ENCODE measurements at places on chromosomes 4 and X. TPM values are rescaled to one million over a fixed set of nuclear protein-coding genes. Genes with fewer than 3 reads are reported as not detected.
A peak's percentile ranks its signal among the peaks of the same experiment; 100 is the strongest.

The TMEM156 gene
- 0.54 TPM for total RNA-seq

- DNase-seq: no peak
Observed at GRCh38 chr4:153988492-153989363, 199.8 kb upstream of the SFRP2 start.

The CA5B gene
- 5.4 TPM for total RNA-seq

- DNase-seq: peak; percentile 8
Observed at GRCh38 chr4:85489273-85489981, 14.5 kb downstream of the ARHGAP24 start.

The UPF3B gene
- 0.54 TPM for total RNA-seq

The PNMA6F gene
- total RNA-seq: not detected

- no peak for DNase-seq
Observed at GRCh38 chr4:6561173-6561516, 13.8 kb upstream of the MAN2B2 start.

The MAPK10 gene
- 6.5 TPM for total RNA-seq

DNA sequence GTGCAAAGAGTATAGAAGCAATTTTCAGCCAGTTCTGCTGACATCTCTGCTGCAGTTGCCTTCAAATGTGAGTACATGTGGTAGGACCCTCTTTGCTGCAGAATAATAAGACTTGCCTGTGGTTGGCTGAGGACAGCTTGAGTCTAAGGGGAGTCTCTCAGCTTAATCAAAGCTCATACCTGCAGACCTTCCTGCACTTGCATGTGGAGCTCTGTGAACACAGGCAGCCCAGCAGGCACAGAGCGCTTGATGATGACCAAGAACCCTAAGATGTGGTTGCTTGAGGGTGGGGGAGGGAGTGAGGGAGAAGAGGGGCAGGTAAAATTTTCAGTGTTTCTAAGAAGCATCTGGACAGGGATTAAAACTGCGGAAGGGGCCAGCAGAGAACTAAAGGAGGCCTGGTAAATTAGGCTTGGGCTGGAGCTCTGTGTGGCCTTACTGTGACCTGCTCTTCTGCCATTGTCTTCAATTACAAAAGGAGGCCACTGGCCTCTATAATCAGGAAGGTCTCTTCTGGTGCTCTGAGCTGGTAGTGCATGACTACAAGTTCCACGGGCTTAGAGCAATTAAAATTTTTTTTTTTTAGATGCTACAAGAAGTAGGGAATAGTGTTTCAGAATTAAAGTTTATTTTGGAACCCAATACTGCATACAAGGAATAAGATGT, 59.9 kb upstream of the CHRNA9 start:
- DNase-seq: no peak

DNA sequence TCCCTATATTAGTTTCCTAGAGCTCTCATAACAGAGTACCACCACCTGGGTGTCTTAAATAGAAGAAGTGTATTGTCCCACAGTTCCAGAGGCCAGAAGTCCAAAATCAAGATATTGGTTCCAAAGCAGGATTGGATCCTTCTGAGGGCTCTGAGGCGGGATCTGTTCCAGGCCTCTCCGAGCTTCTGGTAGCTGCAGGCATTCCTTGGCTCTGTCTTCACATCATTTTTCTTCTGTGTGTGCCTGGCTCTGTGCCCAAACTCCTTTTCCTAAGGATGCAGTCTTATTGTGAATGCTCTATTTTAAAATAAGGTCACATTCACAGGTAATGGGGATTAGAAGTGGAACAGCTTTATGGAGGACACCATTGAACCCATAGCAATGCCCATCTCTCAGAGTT, 253.7 kb upstream of the TAPT1 start:
- no peak for DNase-seq

The IL21 gene
- total RNA-seq: not detected

GRCh38 chrX:118718737-118719136, 8.7 kb upstream of the IL13RA1 start:
- no peak for DNase-seq

DNA sequence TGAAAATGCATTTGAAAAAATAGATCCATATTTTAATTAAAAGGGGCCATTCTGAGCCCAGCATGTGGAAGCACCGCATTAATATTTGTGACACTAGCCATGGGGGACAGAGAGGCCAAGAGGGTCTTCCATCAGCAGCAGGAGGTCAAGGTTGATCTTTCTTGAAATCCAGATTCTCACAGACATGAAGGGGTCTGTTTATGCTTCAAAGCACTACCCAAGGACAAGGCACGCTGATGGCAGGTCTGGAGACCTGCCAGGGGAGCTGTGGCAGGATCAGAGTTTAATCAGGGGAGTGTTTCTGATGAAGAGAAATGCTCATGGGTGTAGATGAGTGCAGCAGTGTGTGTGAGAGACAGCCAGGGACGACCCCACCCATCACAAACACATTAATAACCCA, 243.3 kb downstream of the LDB2 start:
- DNase-seq: no peak

The MAGEA12 gene
- not detected for total RNA-seq

DNA sequence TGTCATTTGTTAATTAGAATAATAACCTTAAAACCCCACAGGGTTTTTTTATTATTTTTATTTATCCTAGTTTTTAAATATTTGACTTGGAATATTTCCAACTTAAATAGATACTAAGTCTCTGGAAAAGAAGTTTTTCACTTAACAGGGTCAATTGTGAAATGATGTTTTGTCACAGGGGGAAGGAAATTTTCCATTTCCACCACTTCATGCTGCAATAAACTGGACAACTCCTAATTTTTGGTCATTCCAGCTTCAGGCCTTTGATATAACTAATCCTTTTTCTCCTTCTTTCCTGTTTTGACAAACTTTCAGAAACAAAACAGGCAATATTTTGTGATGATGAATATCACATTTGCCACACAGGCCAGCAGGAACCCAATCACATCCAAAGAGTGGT, 45.3 kb downstream of the UGT2B10 start:
- DNase-seq: no peak

GRCh38 chr4:168699224-168699878, 202.5 kb downstream of the PALLD start:
- DNase-seq: no peak

The HPGD gene
- total RNA-seq: not detected

DNA sequence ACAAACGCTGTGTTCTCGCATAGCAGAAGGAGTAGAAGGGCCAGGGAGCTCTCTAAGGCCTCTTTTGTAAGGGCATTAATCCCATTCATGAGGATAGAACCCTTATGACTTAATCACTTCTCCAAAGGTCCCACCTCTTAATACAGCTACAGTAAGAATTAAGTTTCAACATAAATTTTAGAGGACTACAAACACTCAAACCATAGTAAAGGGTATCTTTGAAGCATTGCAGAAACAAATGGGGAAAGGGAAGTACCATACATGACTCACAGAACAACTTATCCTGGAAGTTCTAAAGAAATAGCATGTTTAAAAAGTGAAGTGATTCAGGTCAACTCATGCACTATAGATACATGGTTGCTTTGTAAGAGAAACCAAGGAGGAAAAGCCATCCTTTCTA, 680.8 kb downstream of the RPA4 start:
- peak; percentile 12 for DNase-seq

GRCh38 chr4:105637408-105638176, 70.9 kb downstream of the INTS12 start:
- peak; percentile 3 for DNase-seq

DNA sequence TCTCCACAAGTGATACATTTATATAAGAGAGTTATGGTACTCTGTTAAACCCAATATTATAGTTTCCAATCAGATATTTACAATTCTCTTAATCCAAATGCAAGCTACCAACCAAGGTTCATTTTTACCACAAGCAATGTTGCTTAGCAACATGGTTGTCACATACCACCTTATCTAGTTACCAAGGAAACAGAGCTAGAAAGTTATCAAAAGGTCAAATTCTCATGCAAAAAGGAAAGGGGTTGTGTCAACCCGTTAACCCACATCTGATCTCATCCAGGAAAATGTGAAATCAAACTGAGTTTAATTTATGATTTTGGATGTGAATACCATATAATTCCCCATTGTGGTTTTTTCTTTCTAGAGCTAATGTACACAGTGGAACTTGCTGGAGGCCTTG, 274.1 kb upstream of the MAGEB2 start:
- DNase-seq: peak; percentile 17

The PCDH19 gene
- total RNA-seq: not detected

The SPATA4 gene
- 0.28 TPM for total RNA-seq

The BEND2 gene
- total RNA-seq: not detected

GRCh38 chr4:174401471-174402130, 117.9 kb downstream of the CEP44 start:
- DNase-seq: no peak

GRCh38 chr4:76488455-76488854, 53.4 kb downstream of the SHROOM3 start:
- DNase-seq: no peak

The PLXNB3 gene
- 0.36 TPM for total RNA-seq

DNA sequence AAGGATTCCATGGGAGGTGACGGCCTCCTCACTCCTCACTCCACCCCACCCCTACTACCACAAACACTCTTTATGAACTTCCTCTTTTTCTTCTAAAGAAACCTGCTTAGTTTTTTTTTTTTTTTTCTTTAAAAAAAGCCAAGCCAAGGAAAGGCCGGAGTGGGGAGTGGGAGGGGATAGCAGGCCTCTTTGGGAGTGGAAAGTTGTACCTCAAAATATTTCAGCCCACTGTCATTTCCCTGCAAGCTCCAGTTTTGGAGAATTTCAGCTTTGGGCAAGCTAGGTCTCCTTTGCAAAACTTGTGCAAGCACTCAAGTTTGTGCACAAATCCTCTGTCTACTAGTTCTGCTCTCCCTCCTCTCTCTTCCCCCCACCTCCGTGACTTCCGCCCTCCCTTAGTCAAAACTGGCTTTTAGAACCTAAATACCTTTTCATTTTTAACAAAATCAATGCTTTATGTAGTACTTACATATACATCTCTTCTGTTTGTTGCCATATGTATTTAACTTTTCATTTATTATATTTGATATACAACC, 512 bp upstream of the ANTXR2 start:
- DNase-seq: no peak

DNA sequence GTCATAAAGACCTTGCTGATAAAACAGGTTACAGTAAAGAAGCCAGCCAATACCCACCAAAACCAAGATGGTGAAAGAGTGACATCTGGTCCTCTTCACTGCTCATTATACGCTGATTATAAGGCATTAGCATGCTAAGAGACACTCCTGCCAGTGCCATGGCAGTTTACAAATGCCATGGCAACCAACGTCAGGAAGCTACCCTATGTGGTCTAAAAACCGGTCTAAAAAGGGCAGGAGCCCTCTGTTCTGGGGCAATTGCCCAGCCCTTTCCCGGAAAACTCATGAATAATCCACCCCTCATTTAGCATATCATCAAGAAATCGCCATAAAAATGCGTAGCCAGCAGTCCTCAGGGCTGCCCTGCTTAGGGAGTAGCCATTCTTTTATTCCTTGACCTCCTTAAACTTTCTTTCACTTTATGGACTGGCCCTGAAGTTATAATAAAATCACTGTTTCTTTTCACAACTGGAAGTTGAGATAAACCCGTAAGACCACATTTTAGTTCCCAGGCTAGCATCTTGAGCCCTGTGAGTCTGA, 260.5 kb upstream of the FAT1 start:
- no peak for DNase-seq

DNA sequence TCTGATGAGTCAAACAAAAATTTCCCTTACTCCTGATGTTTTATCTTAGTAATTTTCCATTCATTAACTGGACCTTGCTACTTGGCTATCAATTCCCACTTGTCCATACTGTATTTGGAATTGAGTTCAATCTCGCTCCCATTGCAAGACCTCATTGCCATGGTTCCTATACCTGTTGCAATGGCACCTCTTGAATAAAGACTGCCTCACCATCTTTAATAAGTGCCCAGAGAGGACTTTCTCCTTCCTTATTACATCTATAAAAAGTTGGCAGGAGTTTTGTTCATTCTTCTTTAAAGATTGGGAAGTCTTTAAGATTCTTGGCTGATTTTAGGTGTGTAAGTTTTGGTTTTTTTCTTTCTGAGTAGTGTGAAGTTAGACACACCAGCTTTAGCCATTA, 397.4 kb downstream of the SPOCK3 start:
- no peak for DNase-seq

- DNase-seq: no peak
Observed at GRCh38 chr4:176309046-176309445, 10.7 kb upstream of the SPCS3 start.

The BBS12 gene
- total RNA-seq: 5.9 TPM

DNA sequence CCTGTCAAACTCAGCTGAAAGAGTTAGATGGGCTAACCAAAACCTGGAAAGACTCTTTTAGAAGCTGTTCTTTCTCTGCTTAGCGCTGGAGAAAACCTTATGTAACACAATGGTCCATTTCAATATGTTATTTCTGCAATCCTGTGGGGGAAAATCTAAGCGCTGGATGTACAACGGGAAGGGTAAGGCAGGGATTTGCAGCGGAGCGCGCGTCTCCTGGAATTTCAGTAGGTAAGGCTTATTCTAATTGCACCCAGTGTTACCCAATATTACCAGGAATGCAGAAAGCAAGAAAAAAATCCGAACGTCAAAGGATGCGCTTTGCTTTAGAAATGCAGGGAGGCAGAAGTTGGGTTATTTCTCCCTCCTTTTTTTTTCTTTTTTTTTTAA, 2.0 kb downstream of the HS3ST1 start:
- DNase-seq: no peak

The SLC39A8 gene
- total RNA-seq: 0.28 TPM

The IL3RA gene
- not detected for total RNA-seq

DNA sequence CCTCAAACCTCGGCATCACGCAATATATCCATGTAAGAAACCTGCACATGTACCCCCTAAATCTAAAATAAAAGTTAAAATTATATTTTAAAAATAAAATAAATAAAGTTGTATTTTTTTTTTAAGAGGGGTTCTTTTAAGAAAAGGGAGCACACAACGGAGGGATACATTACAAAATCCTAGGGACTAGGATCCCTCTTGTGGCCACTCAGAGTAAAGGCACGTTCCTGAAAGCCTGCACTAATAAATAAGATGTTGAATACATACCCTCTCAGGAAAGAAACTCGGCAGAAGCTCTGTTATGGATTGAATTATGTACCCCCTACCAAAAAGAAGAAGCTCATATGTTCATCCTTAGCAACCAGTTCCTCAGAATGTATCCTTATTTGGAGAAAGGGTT, 50.9 kb upstream of the PRDX4 start:
- DNase-seq: peak; percentile 38

The PGAM4 gene
- not detected for total RNA-seq

- peak; percentile 66 for DNase-seq
Observed at GRCh38 chr4:124199755-124200154, 512.8 kb downstream of the ANKRD50 start.

DNA sequence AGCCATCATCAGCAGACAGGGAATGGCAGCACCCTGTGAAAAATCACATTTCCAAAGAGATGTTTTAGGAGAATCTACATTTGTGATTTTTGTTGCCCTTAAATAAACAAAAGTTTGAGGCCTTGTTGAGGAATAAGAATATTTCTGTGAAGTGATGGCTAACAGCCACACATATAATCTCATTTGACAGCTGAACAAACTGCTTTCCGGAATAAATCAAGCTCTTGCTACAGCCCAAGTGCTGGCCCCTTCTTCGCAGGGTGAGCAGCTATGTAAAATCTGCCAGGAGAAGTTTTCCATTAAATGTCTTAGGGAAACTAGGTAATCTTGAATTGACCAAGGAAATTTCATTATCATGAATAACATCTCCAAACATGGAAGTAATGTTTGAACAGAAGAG, 106.4 kb upstream of the GPM6B start:
- DNase-seq: no peak

The F9 gene
- not detected for total RNA-seq

The DCAF4L1 gene
- 0.18 TPM for total RNA-seq

- DNase-seq: peak; percentile 20
Observed at GRCh38 chr4:112509243-112510141, 6.5 kb downstream of the NEUROG2 start.

The APOOL gene
- total RNA-seq: 11.1 TPM

The ENAM gene
- total RNA-seq: under 0.01 TPM

Data from IMR-90 (cell line).